ENCODE measurements at places on chromosomes 5 and 9. TPM values are rescaled to one million over a fixed set of nuclear protein-coding genes. Genes with fewer than 3 reads are reported as not detected.

C5orf24 gene
- total RNA-seq = 63.3 TPM

PALM2AKAP2 gene
- 11.9 TPM for total RNA-seq

CDH9 gene
- 0.13 TPM for total RNA-seq

HABP4 gene
- 11.2 TPM for total RNA-seq

GARNL3 gene
- 0.96 TPM for total RNA-seq

ATP10B gene
- not detected for total RNA-seq

PCDHB12 gene
- total RNA-seq = 0.08 TPM

Measured in epithelial cell of alveolus of lung (primary cell).